ENCODE measurements at places on chromosomes 1 and 21. TPM values are rescaled to one million over a fixed set of nuclear protein-coding genes. Genes with fewer than 3 reads are reported as not detected.

DNA sequence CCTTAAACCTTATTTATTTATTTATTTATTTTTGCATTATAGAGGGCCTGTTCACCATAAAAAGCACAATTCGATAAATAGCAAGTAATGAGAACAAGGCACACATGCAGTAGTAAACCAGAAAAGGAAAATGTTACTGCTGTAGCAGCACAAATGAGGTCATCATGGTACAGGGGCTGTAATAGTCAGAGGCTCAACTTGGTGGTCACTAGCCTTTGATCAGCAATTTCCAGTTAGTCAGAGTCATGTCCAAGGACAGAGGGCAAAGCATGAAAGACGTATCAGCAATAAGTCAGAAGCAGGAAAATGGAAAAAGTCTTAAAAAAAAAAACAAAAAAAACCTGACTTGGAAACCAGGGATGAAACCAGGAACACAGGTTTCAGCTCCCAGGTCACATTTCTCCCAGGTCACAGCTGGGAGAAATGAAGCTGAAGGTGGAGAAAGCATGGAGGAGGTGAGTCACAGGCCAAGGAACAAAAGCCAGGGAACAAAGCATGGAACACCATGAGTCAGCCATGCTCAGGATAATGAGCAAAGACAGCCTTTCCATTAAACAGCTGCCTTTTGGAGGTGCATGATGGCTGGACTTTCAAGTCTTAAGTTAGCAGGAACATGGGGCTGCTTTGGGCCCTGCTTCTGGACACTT lies 556.3 kb downstream of the LTN1 start:
- H3K4me1 ChIP-seq = no peaks in the 10 kb centered on the region
- no peak for DNase-seq
- H3K27ac ChIP-seq = no peak overlapping the region
- no peaks in the 10 kb centered on the region for H3K27me3 ChIP-seq

DNA sequence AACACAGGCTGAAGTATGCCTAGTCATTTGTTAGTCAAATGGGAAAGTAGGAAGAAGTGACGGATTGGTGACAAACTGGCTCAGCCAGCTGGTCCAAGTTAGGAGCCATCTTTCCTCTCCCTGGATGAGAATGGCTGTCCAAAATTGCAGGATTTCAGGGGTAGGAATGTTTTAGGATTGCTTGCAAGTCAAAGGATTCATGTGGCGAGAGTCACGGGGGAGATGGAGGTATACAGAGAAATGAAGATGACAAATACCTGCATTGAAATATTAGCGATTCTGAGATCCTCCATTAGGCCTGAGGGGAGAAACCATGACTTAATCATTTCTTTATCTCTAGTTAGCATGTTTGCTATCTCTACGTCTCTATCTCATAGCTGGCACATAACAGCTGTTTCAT lies 41.8 kb upstream of the PIGC start:
- H3K36me3 ChIP-seq = no peaks in the 10 kb centered on the region
- no peak overlapping the region for H3K4me3 ChIP-seq
- H3K4me1 ChIP-seq = peaks cover 22% of the 10 kb centered on the region
- no peak overlapping the region for H3K27ac ChIP-seq

Gene WARS2
- 13.5 TPM for total RNA-seq

DNA sequence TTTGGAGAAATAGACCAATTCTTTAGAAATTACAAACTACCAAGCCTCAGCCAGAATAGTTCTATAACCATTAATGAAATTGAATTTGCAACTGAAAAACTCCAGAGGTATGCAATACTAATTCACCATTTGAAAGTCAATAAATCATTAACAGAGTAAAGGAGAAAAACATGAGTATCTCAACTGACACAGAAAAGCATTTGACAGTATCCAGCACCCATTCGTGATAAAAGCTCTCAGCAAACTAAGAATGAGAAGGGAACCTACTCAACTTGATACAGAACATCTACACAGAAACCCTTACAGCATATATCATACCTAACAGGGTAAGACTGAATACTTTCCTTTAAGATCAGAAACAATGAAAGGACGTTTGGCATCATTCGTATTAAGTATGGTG lies 54.3 kb downstream of the ST6GALNAC5 start:
- H3K36me3 ChIP-seq = no peaks in the 10 kb centered on the region
- no peaks in the 10 kb centered on the region for H3K4me1 ChIP-seq
- DNase-seq = no peak
- H3K4me3 ChIP-seq = no peak overlapping the region
- H3K27me3 ChIP-seq = peaks cover 6% of the 10 kb centered on the region

Gene CERS2
- total RNA-seq = 149 TPM

DNA sequence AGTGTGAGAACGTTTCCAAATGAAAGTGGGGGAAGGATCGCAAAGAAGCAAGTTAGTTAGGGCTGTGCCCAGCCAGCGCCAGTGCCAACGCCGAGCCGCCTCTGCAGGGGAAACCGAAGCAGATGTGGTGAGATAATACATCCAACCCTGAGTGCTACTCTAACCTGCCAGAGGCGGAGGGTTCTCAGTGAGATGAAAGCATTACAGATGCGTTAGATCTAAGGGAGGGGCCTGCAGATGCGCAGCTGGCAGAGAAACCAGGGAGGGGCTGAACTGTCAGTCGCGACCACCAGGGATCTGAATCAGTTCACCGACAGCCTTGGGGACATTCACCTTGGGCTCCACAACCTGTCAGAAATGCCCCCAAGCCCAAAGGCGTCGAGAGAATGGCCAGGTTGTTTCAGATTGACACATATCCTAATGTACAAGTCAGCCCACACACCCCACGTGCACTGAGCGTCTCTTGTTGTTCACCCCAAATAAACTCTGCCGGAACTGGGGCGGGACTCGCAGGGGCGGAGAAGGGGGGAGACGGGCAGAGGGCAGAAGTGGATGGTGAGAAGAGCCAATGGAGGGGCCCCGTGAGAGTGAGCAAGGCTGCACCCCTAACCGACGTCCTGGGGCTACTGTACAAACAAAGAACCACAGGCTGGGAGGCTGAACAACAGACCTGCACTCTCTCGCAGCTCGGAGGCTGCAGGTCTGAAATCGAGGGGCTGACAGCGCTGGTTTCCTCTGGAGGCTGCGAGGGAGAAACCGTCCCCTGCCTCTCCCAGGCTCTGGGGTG lies 8.7 kb upstream of the UMODL1 start:
- H3K4me1 ChIP-seq = peaks cover 56% of the 10 kb centered on the region
- peak overlapping the region; percentile 96 for H3K27ac ChIP-seq
- H3K36me3 ChIP-seq = no peaks in the 10 kb centered on the region
- H3K27me3 ChIP-seq = peaks cover 1% of the 10 kb centered on the region
- H3K4me3 ChIP-seq = peak overlapping the region; percentile 81
- peak; percentile 93 for DNase-seq

Measured in activated CD8-positive, alpha-beta T cell treated with anti-CD3 and anti-CD28 coated beads, Interleukin-2, amount 10 ng/mL, durations not matched to agents 7 days and 5 days (primary cell).